RPMI8226 (cell line): ENCODE measurements at places on chromosomes 3 and 15.

GRCh38 chr3:90062016-90062415, 954.6 kb downstream of the EPHA3 start:
- DNase-seq = no peak

- no peak for DNase-seq
Measured at GRCh38 chr3:139288266-139288821, 55.5 kb upstream of the MRPS22 start.

GRCh38 chr3:148078658-148079057, 619.0 kb upstream of the AGTR1 start:
- DNase-seq = no peak

GRCh38 chr3:16260046-16260445, 4.7 kb downstream of the DPH3 start:
- DNase-seq = no peak
